CD4-positive, alpha-beta T cell treated with Interleukin-12 subunit alpha and Interleukin-12 subunit beta, for 1 hour (primary cell): ENCODE measurements at places on chromosomes 2 and 18.

DNA sequence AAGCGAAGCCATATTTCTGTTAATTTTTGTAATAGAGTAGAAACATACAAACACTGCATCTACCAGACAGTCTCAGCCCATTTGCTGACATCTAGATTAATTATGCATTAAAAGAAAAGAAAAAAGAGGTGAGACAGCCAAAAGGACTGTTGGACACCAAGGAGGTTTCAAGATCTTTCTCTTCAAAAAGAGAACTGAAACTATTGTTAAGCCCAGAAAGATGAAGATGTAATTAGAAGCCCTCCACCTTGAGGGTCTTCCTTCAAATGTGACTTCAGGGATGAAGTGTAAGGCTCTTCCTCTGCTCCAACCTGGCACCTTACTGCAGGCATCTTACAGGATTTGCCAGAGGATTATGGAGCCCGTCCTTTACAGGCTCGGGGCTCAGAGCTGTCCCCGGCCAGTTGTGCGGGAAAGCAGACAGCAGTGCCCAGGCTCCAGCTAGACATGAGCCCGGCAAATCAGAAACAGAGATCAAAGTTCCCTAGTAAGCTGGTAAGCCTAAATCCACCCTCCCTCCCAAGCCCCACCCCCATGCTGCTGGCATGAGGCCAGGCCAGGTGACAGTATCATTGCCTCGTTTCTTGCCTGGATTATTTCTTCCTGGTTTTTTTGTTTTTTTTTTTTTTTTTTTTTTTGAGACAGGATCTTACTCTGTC lies 38.9 kb downstream of the ADI1 start:
- DNase-seq: no peak

GRCh38 chr18:2617401-2617998 lies 38.0 kb upstream of the SMCHD1 start:
- DNase-seq: no peak

- DNase-seq: no peak
These were observed 17.1 kb upstream of the ATRAID start for GRCh38 chr2:27194538-27195354.

DNA sequence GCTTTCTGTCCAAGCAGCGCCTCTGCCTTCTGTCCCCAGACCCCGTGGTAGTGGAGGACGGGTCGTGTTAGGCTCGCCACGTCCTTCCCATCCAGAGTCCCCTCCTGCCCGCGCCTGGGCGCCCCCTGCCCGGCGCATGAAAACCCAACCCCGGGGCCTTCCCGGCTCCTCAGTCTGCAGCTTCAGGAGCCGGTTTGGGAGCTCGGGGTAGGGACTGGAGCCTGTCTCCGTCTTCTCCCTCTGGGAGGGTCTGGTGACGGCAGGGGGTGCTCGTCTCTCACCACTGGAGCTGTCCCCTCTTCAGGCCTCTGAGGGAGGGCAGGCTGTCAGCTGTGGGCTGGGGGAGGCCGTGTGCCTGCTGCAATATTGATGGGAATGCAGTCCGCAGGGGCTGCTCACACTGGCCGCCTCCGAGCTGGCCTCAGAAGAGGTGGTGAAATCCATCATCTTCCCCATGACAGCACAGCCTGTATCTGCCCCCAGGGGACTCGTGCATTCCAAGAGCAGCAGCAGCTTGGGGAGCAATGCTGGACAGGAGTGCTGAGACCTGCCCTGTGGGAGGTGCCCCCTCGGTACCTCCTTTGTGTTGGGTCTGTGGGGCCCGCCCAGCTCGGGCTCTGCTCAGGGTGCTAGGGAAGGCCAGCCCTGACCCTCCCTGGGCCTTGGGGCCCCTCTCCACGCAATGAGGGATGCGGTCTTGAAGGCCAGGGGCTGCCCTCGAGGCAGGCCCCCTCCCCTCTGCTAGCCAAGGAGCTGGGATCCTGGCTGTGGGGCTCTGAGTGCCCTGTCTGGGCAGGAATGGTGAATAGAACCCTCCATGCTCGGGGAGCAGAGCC lies 17.8 kb upstream of the KLHL30 start:
- no peak for DNase-seq

DNA sequence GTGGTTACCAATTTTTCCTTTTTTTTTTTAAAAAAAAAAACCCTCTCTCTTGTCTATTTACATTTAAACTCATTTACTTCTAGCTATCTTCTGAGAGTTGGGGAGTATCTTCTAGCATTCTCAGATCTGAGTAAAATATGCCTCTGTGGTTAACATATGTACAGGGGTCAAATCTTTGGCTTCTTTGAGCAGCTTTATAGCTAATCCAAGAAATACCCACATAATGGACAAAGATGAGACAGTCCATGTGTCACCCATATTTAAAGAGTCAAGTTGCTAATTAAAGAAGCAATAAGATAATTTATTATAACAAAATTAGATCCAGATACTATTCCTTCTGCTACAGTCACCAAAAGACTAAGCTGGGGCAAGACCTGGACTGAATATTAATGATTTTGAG lies 139.0 kb upstream of the HNRNPA3 start:
- DNase-seq: no peak

DNA sequence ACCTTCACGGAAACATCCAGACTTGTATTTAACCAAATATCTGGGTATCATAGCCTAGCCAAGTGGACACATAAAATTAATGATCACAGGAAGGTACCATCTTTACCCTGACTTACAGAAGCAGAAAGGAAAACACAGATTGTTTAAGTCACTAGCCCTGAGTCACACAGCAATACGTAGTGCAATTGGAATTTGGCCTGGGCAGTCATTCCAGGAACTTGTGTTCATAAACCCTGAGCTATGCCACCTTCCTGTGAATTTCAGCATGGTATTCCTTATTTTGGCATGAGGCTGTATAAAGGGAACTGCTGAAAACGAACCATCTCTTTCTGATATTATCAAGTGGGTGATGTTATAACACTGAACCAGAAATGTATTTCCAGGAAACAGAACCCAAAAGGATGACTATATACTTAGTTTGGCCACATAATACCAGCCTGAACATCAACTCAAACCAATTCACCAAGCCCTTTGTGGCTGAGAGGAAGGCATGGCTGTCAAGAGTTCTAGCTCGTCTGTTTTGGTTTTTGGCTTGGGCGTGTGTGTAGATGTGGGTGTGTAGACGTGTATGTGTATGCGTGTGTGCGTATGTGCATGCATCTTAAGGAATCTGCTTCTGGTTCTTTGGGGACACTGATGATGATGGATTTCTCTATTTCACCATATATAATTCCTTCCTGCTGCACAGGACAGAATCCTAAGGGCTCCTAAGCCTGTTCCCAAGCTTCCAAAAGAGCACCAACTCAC lies 533.4 kb upstream of the ID2 start:
- DNase-seq: no peak

GRCh38 chr2:230691005-230691647 lies 21.5 kb upstream of the CAB39 start:
- no peak for DNase-seq

- no peak for DNase-seq
These were observed 31.4 kb upstream of the TMEM177 start for GRCh38 chr2:119647440-119648169.

DNA sequence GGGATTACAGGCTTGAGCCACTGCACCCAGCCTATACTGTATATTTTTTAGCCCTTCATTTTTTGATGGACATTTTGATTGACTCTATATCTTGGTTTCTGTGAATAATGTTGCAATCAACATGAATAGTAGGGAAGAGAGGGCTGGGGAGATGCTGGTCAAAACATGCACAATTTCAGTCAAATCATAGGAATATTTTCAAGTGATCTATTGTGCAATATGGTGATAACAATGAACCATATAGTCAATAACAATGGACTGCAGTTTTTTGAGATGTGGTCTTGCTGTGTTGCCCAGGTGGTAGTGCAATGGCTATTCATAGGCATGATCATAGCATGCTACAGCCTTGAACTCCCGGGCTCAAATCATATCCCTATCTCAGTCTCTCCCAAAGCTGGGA lies 264.7 kb upstream of the TMEFF2 start:
- no peak for DNase-seq

DNA sequence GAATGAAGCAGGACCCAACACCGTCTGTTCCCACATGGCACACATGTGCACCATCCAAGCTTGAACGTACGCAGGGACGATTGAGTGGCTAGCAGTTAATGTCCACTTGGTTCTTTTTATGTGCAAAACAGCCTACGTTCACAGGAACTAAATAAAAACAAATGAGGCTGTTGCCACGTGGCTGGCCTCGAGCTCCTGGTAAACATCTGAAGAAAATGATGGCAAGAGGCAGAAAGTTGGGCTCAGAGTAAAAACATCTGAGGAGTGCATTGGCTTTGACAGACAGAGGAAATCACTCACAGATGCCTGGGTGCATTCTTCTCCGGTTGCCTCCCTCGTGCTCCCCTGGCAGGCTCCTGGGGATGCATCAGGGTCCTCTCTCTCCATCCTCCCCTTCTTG lies 177.9 kb downstream of the NRP2 start:
- DNase-seq: no peak

DNA sequence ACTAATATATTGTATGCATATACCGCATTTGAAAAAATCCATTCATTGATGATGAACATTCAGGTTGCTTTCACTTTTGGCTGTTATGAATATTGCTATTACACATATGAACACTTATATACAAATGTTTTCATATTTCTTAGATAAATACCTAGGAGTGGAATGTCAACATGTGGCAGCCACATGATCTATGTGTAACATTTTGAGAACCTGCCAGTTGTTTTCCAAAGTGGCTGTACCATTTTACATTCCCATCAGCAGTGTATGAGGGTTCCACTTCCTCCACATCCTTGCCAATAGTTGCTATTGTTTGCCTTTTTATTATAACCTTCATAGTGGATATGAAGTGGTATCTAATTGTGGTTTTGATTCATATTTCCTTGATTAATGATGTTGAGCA lies 40.5 kb downstream of the CCDC85A start:
- no peak for DNase-seq

GRCh38 chr18:68679528-68679927 lies 35.4 kb downstream of the TMX3 start:
- DNase-seq: no peak

DNA sequence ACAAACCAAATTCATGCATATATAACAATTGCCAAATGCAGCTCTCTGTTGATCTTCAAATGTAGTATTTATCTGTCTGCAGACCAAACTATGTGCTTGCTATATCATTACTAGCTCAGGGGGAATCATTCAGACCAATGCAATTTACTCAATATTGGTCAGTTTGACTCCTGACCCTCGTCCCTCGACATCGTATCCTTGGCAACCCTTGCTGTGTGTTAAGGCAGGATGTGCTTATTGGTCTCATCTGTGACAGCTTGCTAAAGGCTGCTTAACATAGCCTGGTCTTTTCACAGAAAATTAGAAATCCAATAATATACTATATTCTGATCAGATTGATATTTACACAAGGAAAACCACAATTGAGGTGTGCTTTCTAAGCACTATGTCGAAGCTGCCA lies 747.1 kb downstream of the GALR1 start:
- DNase-seq: no peak

DNA sequence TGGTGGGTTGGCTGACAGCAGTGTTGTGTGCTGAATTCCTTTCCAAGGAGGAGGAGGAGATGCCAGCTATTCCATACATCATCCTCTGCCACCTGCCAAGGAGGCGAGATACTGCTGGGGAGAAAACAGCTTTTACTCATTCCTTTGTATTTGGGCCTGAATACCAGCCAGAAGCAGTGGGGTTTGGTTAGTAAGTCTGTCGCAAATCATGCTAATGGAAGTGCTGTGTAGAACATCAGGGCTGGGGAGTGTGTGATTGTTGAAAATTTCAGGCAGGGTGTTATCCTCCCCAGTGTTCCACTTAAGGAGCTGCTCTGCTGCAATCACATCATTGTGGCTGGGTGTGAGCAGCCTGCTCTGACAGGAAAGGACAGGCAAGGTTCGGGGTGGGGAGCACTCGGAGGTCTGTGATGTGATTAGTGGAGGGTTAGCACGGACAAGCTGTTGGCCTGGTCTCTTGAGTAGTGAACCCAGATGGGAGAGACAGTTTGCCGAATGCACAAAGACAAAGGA lies 128.2 kb upstream of the DLX2 start:
- no peak for DNase-seq

GRCh38 chr2:218961651-218962570 lies 2.4 kb downstream of the CDK5R2 start:
- DNase-seq: no peak

DNA sequence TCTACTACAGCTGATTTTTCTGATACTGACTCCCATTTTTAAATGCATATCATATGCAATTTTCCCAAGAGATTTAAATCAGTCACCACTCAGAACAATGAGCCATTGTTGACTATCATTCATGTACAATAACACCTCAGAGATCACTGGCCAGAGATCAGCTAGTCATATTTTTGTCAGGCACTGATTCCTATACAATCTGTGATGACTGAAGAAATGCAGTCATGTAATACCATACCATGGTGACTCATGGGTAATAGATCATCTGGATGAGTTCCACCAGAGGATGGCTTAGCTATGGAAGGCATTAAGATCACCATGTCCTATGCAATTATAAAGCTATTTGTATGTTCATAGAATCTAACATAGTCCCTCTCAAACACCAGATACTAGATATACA lies 285.7 kb upstream of the DCC start:
- no peak for DNase-seq

DNA sequence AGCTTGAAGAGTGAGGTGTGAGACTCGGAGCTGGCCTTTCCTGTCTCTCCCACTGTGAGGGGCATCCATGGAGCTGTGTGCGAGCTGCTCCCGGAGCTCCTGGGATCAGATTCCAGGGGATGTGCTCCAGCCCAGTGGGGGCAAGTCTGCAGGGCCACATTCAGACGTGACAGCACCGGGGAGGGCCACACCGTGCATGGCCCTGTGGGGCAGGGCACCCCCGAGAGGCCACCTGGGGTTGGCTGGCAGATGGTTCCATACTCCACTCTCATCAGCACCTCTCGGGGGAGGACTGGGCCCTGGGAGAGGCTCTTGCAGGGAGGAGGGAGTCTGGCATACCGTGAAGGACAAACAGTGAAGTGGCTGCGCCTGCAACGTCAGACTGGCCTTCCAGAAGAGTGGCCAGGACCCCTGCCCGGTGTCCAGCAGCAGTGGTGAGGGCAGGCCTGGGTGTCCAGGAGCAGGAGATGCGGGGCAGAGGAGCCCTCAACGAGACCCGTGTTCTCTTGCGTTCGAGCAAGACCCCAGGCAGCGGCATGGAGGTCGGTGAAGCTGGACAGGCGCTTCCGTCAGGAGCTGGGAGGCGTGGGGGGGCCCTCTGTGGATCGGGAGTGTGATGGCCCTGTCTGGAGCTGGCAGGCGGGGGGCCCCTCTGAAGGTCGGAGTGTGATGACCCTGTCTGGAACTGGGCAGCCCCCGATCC lies 84.3 kb downstream of the ASB1 start:
- DNase-seq: no peak

GRCh38 chr18:50286391-50287027 lies 983 bp downstream of the CXXC1 start:
- DNase-seq: peak; percentile 38

GRCh38 chr2:168736649-168737445 lies 65.6 kb upstream of the NOSTRIN start:
- DNase-seq: no peak

DNA sequence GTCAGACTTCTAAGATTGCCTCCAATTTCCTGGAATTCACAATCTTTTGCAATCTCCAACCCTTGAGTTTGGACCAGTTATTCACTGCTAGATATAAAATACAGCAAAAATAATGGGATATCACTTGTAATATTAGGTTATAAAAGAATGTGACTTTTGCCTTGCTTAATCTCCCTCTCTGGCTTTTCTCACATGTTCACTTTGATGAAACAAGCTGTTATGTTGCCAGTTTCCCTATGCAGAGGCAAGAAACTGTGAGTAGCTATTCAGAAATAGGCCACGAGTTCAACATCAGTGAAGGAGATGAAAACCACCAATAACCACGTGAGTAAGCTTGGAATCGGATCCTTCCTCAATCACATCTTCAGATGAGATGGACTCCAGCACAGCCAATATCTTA lies 842.7 kb downstream of the RNF144A start:
- no peak for DNase-seq
